ENCODE measurements at places on chromosomes 2 and 18.
A peak's percentile ranks its signal among the peaks of the same experiment; 100 is the strongest.

- no peak for DNase-seq
Measured at GRCh38 chr2:128772671-128773070, 454.0 kb upstream of the HS6ST1 start.

- no peak for DNase-seq
Measured at GRCh38 chr18:75108579-75109318, 100.2 kb downstream of the PTGR3 start.

DNA sequence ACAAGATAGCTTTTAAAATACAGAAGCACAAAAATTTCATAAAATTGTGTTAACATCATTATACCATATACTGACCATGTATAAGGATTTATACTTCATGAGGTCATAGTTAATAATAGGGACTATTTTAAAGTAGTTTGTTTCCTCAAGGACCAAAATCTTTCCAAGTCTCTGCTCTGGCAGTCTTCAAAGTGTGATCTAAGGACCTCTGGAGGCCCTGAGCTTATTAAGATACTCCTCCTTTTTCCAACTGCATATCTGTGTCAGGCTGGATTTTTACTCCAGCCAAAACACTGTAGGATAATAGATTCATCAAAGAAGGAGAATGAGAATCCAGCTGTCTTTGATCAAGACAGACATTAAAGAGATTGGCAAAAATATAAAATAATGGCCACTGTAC lies 1.7 kb upstream of the SCYGR2 start:
- DNase-seq: no peak

DNA sequence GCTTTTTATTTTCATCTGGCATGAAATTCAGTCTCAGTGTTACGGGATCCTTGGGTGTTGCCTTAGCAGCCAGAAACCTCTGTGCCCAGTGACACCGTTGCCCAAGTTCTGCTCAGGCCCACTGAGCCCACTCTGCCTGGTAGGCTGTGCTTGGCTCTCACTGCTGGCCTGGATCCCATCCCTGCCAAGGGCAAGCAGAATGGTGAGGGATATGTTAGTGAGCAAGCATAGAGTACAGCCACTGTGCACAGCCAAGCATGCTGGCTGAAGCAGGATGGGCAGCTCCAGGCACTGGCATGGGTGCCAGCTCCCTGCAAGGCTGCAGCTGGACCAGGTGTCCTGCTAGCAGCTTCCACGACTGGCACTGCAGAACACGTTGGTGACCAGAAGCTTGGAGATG lies 194.7 kb upstream of the TFPI start:
- no peak for DNase-seq

GRCh38 chr2:37676274-37676673 lies 4.8 kb upstream of the CDC42EP3 start:
- DNase-seq: no peak

DNA sequence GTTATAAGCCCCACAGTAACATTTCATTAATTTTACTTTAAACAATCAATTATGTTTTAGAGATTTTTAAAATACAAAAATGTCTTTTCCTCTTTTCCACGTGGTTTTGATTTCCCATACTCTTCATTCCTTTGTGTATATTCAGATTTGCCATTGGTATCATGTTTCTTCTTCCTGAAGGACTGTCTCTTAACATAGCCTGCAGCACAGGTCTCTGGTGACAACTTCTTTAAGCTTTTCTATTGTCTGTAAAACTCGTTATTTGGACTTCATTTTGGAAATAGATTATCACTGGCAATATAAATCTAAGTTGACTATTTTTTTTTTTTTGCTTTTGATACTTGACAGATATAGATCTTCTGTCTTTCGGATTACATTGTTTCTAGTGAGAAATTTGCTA lies 115.2 kb upstream of the KLHL29 start:
- no peak for DNase-seq

DNA sequence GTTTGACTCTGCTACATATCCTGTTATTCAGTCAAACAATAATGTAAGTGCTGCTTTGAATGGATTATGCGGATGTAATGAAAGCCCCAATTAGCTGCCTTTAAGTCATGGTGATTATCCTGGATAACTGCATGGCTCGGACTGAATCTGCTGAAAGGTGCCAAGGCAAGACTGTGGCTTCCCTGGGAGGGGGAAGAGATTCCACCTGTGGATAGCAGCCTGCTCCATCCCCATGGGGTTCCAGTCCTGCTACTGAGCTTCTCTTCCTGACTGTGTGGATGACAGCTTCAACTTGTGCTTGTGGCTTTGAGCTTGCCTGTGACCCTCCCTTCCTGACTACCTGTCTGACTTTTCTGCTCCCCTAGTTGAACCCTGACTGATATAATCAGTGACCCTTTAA lies 540.0 kb upstream of the GYPC start:
- DNase-seq: no peak

- no peak for DNase-seq
Measured at GRCh38 chr2:170493426-170494097, 221.6 kb upstream of the SP5 start.

DNA sequence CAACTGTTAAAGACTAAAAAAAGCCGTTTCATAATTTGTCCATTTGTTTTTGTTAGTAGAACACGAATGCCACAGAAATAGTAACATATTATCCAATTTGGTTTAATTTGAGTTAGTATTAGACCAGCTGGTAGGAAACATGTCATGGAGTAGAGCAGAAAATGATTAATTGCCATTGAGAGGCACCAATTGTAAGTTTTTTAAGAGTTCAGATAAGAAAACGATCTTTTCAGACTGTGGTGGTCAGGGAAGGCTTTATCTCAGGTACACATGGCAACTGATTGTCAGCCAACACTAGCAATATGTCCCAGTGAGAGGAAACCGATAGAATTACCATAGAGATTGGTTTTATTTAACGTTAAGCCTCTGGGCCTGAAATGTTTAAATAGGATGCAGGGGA lies 438.2 kb upstream of the MAP2 start:
- DNase-seq: no peak

DNA sequence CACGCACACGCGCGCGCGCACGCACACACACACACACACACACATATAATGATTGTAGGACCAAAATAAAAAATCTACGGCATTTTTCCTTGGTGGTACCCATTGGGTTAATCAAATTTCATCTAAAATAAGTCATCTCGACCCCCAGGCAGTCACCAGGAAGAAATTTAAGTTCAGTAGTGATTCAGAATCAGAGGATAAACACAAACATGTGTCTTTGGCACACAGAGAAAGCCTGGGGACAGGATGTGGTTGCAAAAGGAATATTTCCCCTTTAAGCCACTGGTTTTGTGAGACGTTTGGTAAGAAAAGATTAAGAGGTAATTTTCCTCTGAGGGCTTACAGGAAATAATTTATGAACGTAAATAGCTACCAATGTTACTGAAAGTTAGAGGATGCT lies 171.6 kb upstream of the PIEZO2 start:
- DNase-seq: no peak

DNA sequence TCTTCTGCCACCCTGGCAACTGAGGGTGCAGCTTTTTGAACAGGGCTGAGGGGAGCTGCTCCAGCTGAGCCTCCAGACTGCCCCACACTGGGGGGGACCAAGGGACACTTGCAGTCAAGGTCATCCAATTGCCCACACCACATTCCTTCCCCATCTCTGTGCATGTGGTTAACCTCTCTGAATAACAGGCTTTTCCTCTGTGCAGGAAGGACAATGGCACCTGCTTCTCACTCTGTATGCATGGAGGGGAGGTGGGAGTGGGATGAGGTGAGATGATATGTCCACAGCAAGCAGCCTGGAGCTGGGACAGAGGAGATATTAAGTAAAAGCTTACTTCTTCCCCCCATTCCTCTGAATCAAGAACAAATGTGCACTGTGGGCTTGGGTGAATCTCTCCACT lies 39.1 kb upstream of the TEX51 start:
- no peak for DNase-seq

- peak; percentile 22 for DNase-seq
Measured at GRCh38 chr2:101150306-101151145, 656 bp downstream of the TBC1D8 start.

GRCh38 chr2:233120459-233120858 lies 60.3 kb downstream of the INPP5D start:
- DNase-seq: no peak

DNA sequence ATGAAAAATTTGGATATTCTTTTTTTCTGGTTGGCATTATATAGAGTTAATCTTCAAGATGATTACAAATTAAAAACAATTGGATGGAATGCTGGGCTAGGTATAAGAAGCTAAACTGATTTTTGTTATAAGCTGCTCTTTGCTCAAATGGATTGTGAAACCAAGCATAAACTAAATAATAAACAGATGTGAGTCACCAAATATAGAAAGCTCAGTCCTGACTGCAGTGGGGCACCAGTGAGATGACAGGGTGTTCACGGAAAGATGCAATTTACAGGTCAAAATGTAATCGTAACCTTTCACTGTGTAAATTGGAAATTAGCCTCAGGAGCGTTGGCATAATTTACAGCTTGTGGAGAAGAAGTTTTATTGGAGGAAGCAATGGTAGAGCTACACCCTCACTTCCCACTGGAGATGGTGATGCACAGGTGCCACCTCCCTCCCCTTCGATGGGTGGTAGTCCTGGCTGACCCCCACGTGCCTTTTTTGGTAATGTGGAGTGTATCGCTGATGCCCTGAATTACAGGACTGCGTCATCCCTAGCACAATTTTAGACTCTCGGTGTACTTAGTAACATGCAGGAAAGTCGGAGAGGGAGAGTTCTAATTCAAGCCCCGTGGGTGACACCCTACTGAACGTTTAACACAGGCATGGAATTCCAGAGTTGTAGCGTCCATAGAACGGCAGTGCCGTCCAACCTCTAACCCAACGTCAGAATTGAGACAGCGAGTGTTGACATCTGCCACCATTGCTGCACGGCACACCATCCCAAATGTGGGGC lies 73.9 kb upstream of the NFATC1 start:
- no peak for DNase-seq

GRCh38 chr2:218755567-218756404 lies 26.2 kb upstream of the CYP27A1 start:
- no peak for DNase-seq

- DNase-seq: no peak
Measured at GRCh38 chr2:42743659-42743990, 20.3 kb downstream of the OXER1 start.

- peak; percentile 8 for DNase-seq
Measured at GRCh38 chr18:52992041-52992440, 652.0 kb downstream of the DCC start.

- DNase-seq: no peak
Measured at GRCh38 chr2:231548752-231549151, 18.5 kb upstream of the NMUR1 start.

DNA sequence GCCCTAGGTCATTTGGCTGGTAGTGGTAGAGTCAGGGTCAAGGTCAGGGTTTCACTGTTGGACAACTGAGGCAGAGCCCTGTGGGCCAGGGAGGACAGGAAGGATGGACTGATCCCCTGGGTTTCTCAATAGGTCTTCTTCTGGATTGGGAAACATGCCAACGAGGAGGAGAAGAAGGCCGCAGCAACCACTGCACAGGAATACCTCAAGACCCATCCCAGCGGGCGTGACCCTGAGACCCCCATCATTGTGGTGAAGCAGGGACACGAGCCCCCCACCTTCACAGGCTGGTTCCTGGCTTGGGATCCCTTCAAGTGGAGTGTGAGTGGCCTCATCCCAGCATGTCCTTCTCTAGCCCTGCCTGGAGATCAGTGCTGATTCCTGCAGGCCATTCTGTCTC lies 18.1 kb downstream of the VIL1 start:
- no peak for DNase-seq

DNA sequence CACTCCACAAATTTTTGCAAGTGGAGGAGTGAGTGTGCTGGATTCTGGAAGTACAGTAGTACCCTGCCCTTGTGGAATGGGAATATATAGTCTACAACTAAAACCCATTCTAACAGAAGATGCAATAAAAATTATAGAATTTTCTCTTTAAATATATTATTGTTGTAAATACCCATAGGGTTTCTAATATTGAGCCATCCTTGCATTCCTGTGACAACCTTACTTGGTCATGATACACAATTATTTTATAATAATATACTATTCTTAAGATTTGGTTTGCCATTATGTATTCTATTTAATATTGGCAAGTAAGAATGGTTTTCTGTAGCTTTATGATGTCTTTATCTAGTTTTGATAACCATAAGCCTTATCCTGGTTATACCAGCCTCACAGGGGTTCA lies 52.2 kb downstream of the EML6 start:
- DNase-seq: no peak

GRCh38 chr2:72933207-72933606 lies 15.9 kb downstream of the EMX1 start:
- no peak for DNase-seq

- DNase-seq: no peak
Measured at GRCh38 chr2:109526442-109526970, 87.3 kb downstream of the SEPTIN10 start.

GRCh38 chr2:235747786-235748091 lies 253.9 kb downstream of the AGAP1 start:
- DNase-seq: no peak

DNA sequence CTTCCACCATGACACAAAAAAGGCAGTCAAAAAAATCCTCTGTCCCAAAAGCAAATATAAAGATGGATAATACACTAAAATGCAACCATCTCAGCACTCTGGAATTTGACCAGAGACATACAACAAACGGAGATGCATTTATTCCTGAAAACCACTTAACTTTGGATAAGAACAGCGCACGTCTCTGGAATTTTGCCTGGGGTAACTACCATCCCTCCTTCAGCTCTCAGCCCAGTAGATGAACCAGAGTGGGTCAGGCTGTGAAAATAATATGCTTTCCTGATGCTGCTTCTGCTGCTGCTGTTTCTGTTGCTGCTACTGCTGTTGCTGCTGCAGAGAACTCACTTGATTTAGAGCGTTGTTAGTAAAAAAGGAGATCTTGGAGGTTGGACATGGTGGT lies 133.8 kb upstream of the ACVR2A start:
- DNase-seq: no peak

DNA sequence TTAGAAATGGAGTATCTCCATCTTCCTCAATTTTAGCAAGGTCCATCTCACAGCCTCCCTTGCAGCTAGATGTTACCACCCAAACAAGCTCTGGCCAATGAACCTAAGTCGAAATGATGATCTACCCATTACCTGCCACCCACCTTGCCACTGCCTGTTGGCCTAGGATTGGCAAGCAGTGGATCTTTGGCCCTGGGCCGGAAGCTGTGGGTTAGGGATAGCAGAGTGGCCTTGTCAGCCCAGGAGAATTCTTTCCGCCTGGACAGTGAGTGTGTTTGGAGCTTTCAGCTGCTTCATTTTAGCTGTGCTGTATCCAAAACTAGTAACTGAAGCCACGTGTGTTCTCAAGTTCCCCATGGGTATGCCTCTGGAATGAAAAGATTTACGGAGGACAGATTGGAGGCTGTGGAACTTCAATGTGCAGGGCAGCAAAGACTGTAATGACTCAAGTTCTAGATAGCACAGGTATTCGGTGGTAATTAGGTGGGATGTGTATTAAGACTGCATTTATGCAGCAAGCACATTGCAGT lies 7.7 kb upstream of the PARD6G start:
- DNase-seq: no peak

- no peak for DNase-seq
Measured at GRCh38 chr2:124970030-124970429, 944.9 kb downstream of the CNTNAP5 start.

GRCh38 chr18:77078690-77079070 lies 53.9 kb downstream of the MBP start:
- DNase-seq: no peak

GRCh38 chr2:110854355-110855081 lies 122.1 kb downstream of the ACOXL start:
- no peak for DNase-seq

- no peak for DNase-seq
Measured at GRCh38 chr2:173271825-173272224, 82.8 kb upstream of the CDCA7 start.

- DNase-seq: no peak
Measured at GRCh38 chr2:218782528-218782844, 539 bp downstream of the CYP27A1 start.
